D341Med (cell line): ENCODE measurements at places on chromosomes 7 and 10.

DNA sequence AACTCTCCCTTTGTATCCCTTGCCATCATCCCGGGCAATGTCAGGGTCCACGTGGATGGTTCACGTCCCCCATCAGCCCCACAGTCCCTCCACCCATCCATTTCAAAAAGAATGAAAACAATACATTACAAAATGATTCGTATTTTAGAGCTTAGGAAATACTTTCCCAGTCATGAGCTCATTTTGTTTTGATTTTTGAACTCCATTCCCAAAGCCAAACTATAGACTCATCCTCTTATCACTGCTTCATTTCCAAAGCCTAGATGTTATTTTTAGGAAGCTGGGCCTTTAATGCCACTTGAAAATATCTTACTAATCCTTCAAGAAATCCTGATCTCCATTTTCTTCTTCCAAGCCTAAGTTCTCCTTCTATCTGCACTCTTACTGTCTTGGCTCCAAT lies 72.1 kb downstream of the WNT2 start:
- no peak for DNase-seq

GRCh38 chr10:98208925-98209324 lies 59.1 kb downstream of the LOXL4 start:
- DNase-seq, result no peak

- no peak for DNase-seq
These were observed 484.0 kb upstream of the MBL2 start for GRCh38 chr10:53256623-53257022.

- DNase-seq, result no peak
These were observed 9.3 kb upstream of the PDE1C start for GRCh38 chr7:32079510-32079909.

DNA sequence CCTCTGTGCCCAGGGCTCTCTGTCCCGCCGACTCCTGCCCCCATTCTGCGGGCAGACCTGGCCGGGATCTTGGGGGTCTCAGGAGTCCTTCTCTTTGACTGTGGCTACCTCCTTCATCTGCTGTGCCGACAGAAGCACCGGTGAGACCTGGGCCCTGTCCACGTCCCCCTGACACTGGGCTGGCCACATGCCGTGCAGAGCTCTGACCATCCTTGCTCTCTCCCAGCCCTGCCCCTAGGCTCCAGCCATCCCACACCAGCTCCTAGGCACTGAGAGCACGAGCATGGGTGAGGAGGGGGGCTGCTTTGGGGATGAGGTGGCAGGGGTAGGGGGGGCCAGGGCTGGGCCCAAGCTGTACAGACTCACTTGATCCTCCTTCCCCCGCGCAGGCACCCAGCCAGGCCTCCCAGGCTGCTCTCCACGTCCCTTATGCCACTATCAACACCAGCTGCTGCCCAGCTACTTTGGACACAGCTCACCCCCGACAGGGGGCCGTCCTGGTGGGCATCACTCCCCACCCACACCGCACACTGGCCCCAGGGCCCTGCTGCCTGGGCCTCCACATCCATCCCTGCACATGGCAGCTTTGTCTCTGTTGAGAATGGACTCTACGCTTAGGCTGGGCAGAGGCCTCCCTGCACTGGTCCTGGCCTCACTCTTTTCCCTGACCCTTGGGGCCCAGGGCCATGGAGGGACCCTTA lies 4.8 kb upstream of the PILRB start:
- DNase-seq, result no peak

DNA sequence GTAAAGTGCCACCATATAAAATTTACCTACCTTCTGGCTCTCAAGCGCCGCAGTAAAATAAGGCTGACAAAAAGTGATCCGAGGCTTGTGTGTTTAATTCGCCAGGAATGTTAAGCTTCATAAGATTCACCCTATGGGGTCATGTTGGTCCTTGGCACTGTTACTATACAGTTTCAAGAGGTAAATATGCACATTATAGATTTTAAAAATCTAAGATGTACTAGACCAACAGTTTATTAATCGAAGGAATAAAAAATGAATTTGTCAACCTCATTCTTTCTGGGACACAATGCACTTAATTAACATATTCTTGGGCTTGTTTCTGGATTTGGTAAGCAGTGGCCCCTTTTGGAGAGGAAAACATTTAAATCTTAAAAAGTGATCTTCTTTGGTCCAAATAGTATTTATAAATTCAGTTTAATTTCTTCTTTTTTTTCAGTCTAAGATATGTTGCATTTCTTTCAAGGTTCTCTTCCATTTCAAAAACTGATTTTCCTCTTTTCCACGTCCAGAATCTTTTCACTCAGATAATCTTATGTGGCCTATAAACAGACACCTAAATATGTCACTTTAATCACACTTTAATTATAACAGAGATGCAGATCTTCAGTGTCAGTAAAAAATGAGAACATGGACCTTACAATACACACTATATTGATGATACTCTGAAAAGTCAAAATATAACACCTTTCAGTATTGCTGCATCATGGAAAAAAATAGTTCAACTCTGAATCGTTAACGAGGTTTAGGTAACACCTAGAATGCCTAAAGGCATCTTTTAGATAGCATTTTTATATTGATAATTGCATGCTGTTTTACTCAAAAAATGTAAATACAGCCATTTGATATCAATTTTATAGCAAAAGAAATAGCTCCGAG lies 3.8 kb upstream of the SKIDA1 start:
- DNase-seq, result no peak

- DNase-seq, result no peak
These were observed 22.8 kb downstream of the LAMB1 start for GRCh38 chr7:107980171-107980570.

DNA sequence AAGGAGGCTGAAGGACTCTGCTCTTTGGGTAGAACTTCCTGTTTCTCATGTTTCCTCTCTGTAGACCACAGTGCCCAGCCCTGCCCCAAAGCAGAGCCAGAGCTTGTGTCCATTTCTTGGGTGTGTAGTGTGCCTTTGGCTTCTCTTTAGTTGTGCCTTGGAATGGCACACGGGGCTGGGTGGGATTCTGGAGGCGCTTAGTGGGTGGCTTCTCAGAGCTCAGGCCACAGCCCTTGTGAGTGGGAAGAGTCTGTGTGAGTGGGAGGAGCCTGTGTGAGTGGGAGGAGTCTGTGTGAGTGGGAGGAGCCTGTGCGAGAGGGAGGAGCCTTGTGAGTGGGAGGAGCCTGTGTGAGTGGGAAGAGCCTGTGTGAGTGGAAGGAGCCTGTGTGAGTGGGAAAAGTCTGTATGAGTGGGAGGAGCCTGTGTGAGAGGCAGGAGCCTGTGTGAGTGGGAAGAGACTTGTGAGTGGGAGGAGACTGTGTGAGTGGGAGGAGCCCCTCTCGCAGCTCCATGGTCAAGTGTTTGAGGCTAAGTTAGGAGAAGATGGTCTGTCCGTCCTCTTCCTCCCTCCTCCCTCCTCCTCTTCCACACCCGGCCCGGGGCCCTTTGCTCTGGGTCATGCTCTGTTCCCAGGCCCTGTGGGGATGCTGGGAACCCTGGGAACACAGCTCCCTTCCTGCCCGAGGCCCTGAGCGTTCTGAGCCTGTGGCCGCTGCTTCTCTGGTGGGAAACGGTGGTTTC lies 153.0 kb downstream of the GRK5 start:
- DNase-seq, result no peak

- no peak for DNase-seq
These were observed 72.6 kb downstream of the AP3M1 start for GRCh38 chr10:74078037-74078436.

- DNase-seq, result no peak
These were observed 104.3 kb upstream of the LANCL2 start for GRCh38 chr7:55260676-55261385.

DNA sequence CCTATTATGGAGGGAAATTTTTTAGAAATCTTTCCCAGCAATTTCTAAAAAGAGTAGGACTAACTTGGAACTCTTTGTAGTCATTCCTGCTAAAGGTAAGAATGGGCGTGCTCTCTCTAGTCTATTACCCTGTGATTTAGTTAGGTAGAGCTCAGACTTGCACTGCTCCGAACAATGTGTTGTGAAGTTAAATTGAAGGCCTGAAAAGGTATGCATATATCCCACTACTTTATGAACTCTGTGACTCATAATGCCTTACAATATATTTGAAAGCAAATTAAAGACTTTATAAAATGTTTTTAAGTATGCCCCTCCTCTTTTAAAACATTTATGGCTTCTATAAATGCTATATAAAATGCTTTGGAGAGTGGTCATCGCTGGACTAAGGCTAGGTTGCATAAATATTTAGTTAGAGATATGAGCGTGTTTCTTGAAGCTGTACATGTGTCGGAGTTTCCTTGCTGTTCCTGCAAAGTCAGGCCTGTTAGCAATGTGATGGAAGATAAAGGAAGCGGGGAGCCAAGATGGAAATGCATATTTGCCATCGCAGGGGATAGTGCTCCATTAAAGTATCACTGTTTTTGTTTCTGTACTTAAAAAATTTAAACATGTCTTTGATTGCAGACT lies 761.4 kb downstream of the LRMDA start:
- no peak for DNase-seq

DNA sequence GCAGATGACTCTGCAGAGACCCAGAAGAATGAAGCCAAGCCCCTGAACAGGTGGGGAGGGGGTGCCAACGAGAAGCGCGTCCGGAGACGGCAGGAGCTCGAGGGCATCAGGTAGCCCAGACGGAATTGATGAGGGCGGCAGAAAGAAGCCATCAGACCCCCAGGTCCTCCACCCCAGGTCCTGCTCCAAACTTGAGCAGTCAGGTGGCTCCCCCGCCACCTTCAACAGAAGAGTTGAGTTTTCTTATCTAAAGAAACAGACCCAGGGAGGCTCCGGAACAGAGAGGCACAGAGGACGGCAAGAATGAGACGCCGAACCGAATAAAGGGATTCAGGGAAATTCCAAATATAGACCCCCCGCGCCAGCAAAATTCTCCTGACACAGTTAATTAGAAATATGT lies 22.2 kb downstream of the RGS10 start:
- DNase-seq, result no peak

- DNase-seq, result no peak
These were observed 1.1 kb upstream of the GIMAP1 start for GRCh38 chr7:150715293-150715692.

DNA sequence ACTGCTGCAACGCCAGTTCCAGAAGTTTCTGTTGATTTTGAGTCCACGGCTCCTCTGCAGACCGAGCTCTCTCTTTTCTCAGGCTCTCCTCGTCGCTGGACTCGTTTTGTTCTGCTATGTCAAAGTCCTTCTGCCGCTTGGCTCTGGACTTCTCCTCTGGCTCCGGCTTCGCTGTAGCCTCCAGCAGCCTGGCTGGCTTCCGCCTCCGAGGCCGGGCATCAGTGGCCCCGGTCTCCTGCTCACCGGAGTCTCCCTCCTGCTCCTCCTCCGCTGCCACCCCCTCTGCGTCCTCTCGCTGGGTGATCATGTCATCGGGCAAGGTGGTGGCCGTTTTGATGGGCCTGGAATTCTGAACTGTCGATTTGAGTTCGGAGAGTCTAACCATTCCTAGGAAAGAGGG lies 225.2 kb downstream of the MLLT10 start:
- DNase-seq, result no peak

DNA sequence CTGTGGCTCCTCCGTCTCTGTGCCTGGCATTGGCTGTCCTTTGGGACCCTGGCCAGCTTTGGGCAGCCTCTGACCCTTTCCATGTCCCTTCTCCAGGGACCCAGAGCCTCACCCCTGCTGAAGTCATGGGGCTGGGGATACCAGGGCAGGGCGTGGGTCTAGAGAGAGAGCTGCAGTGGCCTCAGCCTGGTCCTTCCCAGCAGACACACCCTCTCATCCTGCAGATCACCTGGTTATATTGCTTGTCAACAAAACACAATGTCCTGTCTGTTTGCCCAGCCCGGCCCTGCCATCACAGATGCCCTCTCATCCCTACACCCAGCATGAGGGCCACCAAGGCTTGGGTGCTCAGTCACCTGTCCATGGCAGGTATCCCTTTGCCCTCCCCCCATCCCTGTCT lies 1.8 kb downstream of the MUC17 start:
- DNase-seq, result no peak
